ENCODE measurements at places on chromosomes 16 and 17.

DNA sequence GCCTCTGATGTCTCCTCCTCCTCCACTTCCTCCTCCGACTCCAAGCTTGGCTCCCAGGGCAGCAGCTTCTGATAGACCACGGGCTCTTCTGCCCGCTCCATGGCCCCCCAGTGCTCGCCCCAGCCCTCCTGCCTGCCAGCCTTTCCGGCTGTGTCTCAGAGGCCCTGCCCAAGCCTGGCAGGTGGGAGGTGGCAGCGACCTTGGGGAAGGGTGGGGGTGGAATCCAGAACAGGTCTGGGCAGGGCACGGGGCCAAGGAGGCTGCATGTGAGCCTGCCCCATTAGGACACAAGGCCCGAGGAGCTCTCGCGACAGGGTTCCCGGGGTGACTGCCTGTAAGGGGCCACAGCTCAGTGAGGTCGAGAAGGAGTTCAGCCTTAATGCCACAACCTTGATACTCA, at the start of gene GGT6:
Gene GGT6 (minus strand): TSS at position 157 of the 400 bp plus-strand sequence. CDS start 56 bp downstream, at position 101.
- no peak for DNase-seq

- DNase-seq: no peak
These were observed 47.8 kb downstream of the NFAT5 start for GRCh38 chr16:69613378-69614154.

- DNase-seq: no peak
These were observed 325.7 kb downstream of the XYLT1 start for GRCh38 chr16:17145029-17145428.

GRCh38 chr16:84367750-84368307, 509 bp upstream of the ATP2C2 start:
- DNase-seq: no peak

DNA sequence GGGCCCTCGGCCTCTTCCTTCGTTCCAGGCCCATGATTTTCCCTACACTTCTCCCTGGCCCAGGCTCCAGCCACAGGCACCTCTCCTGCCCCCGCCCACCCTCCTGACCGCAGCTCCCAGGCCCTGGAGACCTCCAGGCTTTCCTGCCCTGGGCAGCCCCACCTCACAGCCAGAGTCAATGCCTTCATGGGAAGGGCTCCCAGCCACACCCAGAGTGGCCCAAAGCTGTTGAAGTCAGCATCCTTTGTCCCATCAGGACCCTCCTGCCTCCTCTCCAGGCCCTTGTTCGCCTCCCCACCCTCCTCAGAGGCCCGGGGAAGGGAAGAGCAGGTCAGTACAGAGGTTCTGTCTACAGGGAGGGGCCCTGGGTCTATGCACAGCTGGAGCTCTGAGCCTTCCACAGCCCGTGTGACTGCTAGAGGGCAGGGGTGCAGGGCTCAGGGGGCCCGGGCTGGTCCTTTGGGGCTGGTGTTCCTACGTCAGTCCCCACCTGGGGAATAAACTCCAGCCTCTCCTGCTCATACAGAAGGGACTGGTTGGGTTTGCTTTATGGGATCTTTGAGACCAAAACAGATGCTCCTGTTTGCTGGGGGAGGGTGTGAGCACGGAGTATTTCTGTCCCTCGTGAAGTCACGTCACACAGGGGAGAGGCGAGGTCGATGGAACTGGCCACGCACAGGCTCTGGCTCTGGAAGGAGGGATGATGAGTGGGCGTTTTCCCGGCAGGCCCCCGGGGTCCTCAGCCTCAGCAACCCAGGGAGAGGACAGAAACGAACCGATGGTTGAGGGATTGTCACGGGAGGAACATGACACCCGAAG, 20.3 kb downstream of the TRARG1 start:
- DNase-seq: no peak

- DNase-seq: no peak
These were observed 11.3 kb downstream of the RBL2 start for GRCh38 chr16:53445534-53445933.

- no peak for DNase-seq
These were observed 62.7 kb upstream of the GAS7 start for GRCh38 chr17:10261098-10261497.

- DNase-seq: no peak
These were observed 2.5 kb upstream of the SPATA20 start for GRCh38 chr17:50544516-50544915.

- no peak for DNase-seq
These were observed 136.9 kb downstream of the IRF8 start for GRCh38 chr16:86035906-86036305.

- DNase-seq: peak; percentile 93
These were observed at the start of gene CNOT1 for GRCh38 chr16:58629733-58630640. Gene CNOT1 (minus strand): TSS chr16:58629826. CDS start chr16:58599337, 30,489 bp downstream.

DNA sequence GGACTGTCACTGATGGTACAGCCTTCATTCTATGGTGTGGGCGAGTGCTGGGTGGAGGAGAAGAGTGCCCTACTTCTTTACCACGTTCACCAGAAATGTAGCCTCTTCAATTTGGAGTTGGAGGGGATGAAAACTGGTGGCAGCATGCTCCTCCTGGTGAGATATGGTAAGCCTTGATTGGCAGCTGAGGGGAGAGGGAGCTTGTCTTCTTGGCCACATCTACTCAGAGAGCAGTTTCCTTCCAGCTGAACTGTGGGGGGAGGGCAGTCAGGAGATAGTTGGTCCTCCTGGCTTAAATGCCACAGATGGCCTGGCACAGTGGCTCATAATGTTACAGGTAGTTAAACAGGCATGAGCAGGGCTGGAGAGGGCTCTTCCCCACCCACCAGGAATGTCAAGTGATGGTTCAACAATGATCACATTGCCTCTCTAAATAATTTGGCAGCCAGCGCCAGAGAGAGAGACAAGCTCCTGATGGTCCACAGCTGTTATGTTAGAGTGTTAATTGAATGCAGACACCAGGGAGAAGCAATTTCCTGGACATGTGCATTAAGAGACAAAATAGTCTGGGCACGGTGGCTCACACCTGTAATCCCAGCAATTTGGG, 9.0 kb upstream of the MAPK3 start:
- no peak for DNase-seq

DNA sequence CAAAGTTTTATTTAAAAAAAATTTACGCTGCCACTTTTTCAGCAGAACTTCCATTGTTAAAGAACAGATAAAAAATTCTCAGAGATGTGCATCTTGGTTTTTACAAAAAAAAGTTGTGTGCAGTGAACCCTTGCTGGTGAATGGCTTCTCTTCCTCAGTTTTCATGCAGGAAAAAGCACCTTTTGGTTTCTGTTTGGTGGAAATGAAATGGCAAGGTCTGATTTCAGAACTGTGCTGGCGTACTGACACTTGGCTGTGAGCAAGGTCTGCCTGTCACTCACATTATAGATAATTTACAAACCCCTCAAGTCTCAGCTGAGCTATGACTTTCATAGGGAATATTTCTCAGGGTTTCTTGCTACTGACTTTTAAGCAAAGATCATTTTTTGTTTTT, 5.7 kb upstream of the SALL1 start:
- no peak for DNase-seq

- no peak for DNase-seq
These were observed 617 bp upstream of the SCRN2 start for GRCh38 chr17:47841488-47842291.

GRCh38 chr17:63764716-63765115, 8.7 kb downstream of the CCDC47 start:
- no peak for DNase-seq

GRCh38 chr17:38325221-38325851, 18.4 kb downstream of the GPR179 start:
- DNase-seq: no peak

- no peak for DNase-seq
These were observed 196.4 kb upstream of the KCNJ16 start for GRCh38 chr17:69878661-69879060.

DNA sequence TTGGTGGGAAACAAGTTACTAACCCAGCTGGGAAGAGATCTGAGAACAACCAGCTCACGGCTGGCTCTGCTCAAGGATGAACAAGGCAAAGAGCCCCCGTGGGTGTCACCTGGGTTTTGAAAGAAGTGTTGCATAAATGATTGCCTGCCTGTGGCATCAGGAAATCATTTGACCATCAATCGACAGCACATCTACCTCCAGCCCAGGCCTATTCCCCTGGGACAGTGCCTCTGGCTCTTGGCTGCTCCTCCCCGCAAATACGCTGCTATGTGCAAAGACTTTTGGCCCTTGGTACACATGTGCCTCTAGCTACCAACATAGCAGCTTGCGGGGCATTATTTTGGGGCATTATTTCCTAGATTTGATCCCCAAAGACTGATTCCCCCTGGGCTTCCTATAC, 39.4 kb upstream of the SMPD3 start:
- no peak for DNase-seq

DNA sequence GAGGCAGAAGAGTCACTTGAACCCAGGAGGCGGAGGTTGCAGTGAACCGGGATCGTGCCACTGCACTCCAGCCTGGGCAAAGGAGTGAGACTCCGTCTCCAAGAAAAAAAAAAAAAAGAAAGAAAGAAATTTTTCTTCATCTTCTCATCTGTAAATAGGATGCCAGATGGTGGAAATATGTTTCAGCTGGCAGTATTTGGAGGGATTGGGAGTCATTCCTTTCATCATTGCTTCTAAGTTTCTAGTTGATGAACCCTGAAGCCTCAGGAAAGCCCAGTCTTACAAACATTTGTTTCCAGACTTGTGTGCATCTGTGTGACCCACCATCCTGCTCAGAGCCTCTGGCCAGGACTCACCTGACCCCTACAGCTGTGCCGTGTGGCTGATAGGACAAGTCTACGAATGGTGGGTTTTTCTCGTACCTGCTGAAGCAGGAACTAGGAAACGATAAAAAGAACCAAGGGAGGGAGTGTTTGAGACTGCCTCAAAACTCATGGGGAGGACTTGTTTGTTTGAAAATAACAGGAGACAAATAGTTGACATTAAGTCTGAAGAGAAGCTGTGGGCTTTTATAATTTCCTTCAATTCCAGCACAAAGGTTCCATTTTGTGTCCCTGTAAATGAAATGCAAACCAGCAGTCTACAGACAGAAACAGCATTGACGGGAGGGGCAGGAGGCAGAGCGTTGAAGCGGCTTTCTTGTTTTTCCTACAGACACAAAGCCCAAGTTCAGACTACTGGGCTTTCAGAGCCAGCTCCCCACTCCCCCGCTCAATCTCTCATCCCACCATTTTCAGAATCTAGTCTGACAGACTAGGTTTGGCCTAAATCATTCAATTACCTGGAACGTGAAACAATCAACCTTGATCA, 24.9 kb downstream of the CDRT4 start:
- DNase-seq: no peak

DNA sequence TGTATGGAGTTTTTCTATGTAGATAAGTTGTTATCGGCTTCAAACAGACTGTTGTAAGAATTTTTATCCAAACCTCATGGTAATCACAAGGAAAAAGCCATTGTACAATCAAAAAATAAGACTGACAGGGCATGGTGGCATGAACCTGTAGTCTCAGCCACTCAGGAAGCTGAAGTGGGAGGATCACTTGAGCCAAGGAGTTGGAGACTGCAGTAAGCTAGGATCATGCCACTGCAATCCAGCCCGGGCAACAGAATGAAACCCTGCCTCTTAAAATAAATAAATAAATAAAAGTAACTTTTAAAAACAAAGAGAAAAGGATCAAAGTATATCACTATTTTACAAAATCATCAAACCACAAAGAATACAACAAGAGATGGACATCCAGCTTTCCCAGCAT, 14.4 kb downstream of the OR1A1 start:
- no peak for DNase-seq

DNA sequence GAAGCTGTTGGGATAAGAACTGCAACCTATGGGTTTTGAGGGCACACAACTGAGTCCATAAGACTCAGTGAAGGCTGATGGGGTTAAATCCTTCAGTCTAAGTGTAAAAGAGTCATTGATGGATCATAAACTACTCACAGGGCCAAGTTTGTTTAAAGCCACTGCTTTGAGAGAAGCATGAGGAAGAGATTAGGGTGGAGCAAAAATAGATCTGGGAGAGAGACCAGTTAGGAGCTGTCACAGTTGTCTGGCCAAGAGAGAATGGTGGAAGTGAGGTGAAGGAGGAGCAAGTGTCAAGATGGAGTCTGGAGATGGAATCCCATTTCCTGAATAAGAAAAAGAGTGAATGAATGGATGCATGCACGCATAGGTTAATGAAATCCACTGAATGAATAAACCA, 379.1 kb upstream of the CDH11 start:
- no peak for DNase-seq

- no peak for DNase-seq
These were observed 1.4 kb upstream of the HEXD start for GRCh38 chr17:82416771-82417170.

DNA sequence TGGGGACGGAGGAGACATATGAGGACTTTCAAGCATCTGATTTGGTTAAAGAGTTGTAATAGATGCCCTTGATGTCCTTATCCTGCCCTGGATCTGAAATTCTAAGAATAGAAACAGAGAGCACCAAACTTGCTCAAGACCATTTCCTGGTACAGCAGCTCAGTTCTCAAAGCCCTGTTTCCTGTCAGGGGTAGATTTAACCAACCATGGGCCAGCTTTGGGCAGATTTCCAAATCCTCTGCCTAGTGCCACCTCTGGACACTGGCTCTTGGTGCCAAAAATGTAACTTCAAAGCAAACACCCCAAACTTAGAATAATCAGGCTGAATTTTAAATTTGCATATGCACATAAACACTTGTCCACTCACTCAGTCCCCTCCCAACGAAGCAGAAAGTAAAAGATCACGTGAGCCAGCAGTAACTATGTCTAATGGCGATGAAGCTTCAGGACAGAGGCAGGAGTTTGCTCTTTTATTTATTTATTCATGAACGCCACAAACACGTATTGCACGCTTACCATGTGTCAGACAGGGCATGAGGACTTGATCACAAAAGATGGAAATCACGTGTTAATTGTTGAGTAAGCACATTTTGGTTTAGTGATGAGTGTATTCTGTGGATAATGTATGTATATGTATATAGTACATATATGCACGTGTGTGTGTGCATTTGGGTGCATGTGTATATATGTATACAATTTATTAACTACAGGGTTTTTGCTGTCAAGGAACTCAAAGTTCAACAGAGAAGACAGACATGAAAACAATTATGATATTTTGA, 23.1 kb upstream of the SDK2 start:
- DNase-seq: no peak

DNA sequence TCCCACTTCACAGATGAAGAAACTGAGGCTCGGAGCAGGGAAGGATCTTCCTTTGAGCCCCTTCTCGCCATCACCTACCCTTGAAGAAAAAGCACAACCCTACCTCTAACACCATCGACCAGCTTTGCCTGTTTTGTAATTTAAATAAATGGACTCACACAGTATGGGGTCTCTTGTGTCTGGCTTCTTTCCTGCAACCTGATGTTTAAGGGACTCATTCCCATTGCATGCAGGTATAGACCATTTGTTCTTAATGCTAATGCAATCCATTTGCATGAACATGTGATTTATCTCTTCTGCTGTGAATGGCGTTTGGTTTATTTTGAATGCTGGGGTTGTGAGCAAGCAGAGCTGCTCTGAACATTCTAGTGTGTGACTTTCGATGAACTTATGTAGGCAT, 150.8 kb upstream of the FOXF1 start:
- DNase-seq: no peak

- DNase-seq: no peak
These were observed 69.2 kb upstream of the CES5A start for GRCh38 chr16:55944377-55944802.

DNA sequence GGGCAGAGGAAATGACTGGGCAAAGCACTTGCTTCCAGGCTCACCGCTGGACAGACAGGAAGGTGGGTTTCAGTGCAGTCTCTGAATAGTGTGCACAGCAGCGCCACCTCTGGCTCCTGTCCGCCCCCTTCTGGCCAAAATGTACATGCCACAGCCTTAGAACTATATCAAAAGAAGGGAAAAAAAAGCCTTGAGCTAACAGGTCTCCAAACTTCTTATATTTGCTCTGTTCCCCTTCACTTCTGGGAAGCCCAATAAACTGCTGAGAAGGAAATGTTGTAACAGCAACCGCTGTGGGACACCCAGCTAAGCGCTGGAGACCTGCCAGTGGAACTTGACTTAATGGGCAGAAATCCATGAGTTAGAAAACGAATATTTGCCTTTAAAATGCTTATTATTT, 17.5 kb downstream of the COG7 start:
- peak; percentile 21 for DNase-seq

Measured in activated naive CD8-positive, alpha-beta T cell treated with anti-CD3 and anti-CD28 coated beads, Interleukin-2, amount 50 U/mL, for 16 hours (primary cell).